ENCODE measurements at places on chromosomes 13 and 19.
A peak's percentile ranks its signal among the peaks of the same experiment; 100 is the strongest.

DNA sequence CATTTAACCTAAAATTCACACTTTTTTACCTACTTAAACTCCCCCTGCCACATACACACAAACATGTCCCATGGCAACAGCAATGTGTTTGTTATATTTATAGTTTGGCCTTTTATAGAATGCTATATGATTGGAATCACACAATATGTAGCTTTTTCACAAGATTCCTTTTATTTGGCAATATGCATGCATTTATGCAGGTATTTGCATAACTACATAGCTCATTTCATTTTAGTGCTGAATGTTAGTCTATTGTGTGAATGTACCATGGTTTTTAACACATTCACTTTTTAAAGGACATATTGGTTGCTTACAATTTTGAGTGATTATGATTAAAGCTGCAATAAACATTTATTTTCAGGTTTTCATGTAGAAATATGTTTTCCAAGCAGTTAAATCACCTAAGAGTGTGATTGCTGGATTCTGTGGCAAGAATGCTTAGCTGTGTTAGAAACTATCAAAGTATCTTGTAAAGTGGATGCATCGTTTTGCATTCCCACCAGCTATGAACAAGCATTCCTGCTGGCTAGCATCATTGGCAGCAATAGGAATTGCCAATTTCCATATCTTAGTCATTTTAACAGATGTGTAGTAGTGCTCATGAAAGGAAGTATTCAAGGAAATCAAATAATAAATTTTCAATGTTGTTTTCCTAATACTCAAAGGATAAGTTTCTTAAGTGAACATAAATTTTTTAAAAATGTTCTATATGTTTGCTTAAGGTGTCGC is 557.0 kb downstream of the SLITRK1 start:
- no peak for DNase-seq

DNA sequence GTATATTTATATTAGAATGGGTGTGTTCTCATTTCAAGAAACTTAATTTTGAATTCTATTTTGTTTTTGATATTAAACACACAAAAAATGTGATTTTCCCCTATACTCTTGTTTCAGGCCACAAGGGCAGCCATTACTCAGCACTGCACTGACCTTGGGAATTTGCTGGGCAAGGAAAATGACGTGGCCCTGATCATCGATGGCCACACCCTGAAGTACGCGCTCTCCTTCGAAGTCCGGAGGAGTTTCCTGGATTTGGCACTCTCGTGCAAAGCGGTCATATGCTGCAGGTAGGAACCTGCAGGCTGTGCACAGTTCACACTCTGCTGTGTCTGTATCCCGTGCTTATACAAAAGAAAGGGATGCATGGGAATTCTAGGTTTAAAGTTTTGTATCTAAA is 327.3 kb downstream of the ATP8A2 start:
- no peak for DNase-seq

DNA sequence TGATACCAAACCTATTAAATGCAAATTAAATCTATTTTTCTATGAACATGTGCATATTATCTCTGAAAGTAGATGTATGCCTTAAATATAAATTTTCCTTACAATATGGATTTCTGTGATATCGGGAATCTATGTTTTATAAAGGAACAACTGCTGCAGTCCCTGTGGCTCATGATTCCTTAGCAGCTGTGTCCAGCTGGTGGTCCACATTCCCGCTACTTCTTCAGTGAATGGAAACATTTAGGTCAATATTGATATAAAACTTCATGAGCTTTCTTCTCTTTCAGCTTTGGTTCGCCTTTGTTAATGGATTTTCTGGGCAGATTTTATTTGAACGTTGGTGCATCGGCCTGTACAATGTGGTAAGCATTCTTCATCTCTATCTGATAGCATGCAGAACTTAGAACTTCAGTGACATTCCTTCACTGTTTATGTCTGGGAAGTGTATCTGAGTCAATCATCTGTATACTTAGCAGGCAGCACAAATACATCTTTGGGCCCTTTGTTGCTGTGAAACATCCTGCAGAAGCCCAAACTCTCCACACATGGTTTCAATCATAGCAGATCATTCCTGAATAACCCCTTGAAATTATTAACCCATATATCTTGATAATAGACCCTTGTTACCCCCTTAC is 223.9 kb downstream of the SHISA2 start:
- DNase-seq, result no peak

DNA sequence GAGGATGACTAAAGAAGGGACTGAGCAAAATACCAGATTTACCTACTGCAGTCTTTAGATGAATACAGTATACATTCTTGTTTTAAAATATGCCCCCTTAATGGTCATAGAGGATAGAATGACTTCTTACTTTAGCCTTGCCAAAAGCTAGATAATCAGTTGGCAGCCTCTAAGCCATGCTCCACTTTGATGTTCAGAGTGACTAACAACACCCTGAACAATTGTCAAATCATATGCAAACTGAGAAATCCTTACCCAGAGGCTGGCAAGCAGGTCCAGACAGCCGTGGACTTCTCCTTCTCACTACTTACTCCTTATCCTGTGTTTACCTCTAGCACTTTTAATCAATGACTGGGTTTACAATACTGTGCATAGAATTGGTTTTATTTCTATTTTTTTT is 23.6 kb upstream of the PHF11 start:
- DNase-seq, result no peak

DNA sequence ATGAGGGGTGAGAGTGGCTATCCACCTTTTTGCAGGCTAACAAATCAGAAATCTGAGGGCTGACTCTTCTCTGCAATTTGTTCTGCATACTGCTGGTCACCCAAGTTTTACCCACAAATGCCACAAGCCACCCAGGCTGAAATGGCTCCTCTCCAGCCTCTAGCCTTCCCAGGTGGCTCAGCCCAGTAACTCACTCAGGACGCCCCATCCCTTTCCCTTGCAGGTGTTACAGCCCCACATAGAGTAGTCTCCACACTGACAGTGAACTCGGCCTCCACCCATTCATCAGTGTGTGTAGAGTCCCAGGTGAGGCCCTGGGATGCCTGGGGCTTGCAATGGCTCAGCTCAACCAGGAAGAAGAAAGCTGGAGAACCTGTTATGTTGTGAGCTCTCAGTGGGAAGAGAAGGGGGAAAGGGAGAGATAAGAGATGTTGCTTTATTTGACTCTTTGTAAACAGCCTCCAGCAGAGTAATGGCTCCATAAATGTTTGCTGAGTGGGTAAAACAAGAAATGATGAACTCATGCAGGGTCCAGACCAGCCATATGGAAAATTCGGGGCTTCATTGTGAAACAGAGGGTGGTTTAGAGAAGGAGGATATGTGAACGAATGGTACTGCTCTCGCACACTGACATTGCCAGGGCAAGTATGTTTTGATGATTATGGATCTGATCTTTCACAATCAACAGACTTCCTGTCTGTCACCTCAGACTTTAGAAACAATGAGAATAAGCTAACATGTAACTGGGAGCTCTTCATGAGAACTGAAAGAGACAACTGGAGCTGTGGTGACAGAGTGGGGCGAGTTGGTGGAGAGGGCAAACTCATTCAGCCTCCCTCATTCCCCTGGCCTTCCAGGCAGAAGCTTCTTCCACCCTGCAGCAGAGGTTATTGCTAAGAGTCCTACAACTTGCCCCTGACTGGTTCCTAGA is 74.2 kb upstream of the RFC3 start:
- DNase-seq, result peak; percentile 61

DNA sequence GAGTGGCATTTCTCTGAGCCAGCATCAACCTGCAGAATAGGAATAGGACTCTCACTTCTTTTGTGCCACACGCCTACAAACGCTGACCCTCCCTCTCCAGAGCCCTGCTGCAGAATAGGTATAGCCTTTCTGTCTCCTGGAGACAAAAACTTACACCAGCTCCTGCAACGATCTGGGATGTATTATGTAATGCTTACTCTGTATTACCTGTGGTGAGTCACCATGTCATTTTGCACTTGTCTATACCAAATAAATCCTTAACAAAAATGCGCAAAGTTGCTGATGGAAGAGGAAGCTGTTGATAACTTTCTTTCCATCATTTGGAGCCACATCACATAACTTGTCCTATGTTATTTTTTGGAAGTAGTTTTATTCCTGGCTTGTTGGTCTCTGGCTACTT is 155.8 kb upstream of the FNDC3A start:
- DNase-seq, result no peak

- peak; percentile 97 for DNase-seq
Measured at GRCh38 chr19:7492142-7492541, 3.3 kb upstream of the PEX11G start.

DNA sequence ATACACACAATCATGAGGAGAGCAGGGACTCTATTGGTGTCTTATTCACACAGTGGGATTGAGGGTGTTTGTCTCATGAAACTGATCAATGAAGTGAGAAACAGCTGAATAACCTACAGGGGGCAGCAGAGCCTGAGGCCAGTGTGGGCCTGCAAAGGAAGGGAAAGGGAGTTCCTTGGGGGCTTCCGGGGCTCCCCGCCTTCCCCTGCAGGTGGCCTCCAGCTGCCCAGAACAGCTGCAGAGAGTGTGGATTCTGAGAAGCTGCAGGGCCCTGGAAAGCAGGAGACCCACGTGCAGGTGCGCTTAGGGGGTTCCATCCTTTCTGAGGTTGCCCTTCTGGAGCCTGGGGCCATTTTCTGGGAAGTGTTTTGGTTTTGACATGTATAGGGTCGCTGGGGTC is 20.1 kb downstream of the ZNF763 start:
- DNase-seq, result no peak

DNA sequence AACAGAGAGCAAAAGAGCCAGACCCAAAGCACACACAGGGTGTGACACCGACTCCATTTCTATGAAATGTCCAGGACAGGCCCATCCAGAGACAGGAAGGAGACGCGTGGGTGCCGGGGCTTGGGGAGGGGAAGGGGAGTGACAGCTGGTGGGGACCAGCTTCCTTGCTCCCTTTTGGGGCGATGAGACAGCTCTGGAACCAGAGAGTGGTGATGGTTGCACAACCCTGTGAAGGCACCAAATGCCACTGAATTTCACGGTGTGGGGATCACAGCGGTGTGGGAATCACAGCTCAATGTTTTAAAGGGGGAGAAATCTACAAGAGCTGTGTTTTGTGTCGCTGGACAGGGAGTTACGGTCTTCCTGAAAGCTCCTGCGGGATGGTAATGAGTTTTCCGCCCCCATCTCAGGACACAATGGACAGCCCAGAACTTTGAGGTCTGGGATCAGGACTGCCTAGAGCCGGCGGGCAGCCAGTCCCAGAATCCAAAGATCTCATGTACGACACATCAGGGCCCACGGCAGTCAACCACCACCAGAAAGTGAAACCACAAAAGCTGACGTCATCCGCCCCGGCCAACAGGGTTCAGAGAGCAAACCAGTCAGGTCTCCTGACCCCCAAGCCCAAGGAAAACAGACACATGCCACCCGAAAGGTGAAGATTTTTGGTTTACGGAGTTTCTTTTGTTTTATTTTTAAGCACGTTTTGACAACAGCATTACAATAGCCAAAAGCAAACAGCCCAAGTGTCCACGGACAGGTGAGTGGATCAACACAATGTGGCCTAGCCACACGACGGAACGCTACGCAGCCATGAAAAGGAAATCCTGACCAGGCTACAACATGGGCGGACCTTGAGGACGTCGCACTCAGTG is 7.3 kb downstream of the SGTA start:
- peak; percentile 95 for DNase-seq

- no peak for DNase-seq
Measured at GRCh38 chr19:32173836-32174235, 171.6 kb upstream of the ZNF507 start.

DNA sequence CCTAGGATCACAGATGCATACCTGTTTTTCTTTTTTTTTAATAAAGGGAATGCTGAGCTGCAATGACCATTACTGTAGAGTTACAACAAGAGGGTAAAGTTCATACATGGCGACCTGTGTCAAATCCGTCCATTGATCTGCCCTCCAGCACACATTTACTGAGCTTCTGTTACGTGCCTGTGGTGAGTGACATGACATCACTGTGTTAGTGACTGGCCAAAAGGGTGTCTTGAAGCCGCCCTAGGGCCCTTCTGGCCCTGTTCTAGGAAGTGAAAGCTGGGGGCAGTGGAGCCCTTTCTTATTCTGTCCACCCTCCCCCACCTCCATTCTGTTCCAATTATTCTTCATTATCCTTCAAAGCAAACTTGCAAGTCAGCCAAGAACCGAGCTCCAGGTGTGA is 66.3 kb downstream of the ZIC5 start:
- DNase-seq, result peak; percentile 29

- peak; percentile 35 for DNase-seq
Measured at GRCh38 chr13:90686442-90686841, 661.0 kb upstream of the MIR17HG start.

- peak; percentile 51 for DNase-seq
Measured at GRCh38 chr13:71610876-71611275, 256.1 kb downstream of the DACH1 start.

GRCh38 chr19:30473334-30473867 is 101.2 kb downstream of the ZNF536 start:
- no peak for DNase-seq

DNA sequence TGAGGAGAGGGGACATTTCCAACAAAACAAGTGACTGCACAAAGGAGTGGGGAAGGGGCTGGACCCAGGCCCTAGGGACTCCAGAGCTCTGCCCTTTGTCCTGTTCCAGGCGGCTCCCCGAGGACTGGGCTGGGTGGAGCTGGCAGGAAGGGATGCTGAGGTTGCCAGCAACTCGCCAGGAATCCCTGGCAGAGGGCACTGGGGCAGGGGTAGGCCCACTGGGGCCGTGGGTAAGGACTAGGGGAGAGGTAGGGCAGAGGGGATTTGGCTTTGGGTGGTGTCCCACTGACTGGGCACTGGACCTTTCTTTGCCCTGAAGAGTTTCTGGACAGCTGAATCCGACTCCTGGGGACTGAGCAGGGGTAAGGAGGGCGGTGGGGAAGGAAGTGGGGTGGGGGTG is 7.9 kb downstream of the LIPE start:
- DNase-seq, result no peak

GRCh38 chr19:47141695-47142094 is 11.1 kb downstream of the SAE1 start:
- DNase-seq, result no peak

DNA sequence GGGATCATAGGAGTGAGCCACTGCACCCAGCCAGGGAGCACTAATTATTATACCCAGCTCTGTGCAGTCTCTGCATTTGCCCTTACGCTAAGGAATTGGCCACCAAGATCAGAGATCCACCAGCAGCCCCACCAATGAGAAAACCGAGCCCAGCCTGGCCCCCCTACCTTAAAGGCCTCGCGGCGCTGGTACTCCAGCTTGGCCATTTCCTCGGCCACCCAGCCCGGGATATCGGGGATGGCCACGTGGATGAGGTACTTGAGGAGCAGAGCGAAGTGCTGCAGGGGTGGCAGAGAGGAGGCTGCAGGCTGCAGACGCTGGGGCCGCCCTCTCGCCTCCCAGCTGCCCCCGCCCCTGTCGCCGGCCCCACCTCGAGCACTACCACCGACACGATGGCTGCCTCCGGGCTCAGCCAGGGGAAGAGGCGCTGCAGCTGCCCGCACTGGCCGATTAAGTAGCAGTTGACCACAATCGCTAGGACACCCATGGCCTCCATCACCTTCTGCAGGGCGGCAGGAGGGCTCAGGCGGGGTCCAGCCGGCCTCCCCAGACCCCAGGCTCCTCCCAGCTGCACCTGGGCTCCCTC is 7.5 kb downstream of the ANO8 start:
- no peak for DNase-seq

DNA sequence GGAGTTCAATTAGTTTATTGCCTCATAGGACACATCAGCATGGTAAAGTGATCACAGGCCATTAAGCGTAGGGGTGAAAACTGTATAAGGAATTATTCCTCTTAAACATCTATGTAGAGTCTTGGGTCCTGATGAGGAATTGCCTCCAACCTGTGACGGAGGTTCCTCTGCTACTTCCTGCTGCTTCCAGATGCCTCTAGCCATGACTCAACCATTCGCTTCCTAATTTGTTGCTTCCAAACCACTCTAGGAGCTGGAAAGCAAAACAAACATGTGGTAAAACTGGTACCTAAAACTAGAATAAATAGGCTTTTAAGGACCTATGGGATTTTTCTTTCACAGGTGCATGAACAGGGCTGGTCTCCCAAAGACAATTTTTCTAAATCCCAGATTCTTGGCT is 253.8 kb downstream of the KLF12 start:
- no peak for DNase-seq
